ENCODE measurements at places on chromosomes 5 and 9. TPM values are rescaled to one million over a fixed set of nuclear protein-coding genes. Genes with fewer than 3 reads are reported as not detected.

Gene ANKRD34B
- polyA plus RNA-seq, result 0.30 TPM

Gene GABBR2
- 5.0 TPM for polyA plus RNA-seq

GRCh38 chr5:167964529-167964928, 326.9 kb upstream of the WWC1 start:
- no peak for DNase-seq

Gene ADAMTS16
- 88.1 TPM for polyA plus RNA-seq

DNA sequence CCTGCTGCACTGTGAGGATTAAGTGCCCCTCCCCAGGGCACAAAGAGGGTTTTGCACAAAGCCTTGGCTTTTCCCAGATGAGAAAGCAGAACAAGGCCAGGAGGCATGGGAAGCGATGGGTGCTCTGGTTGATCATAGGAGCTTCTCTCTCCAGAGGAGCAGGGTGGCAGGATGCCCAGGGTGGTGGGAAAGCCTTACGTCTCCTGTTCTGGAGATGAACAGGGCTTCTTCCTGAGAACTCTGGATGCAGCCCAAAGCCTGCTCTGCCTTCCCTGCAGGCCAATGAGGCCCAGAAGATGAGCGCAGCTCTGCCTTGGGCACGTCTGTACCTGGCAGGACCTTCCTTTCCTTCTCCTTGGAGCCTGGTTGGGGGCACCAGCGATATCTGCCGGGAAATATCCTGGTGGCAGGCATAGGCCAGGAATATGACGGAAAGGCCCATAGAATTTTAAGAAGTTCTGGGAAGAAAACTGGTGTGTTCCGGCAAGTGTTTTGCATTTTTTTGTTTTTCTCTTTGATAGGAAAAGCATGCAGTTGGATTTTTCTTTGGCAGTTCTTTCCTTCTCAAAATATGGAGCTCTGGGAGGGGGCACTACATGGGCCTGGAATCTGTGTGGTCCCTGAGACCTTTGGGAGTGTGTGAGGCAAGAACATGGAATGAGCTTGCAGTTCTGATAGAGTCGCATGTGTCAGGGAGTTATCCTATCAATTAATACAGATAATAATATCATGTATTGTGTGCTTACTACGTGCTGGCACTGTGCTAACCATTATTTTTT, 253.2 kb upstream of the KLF4 start:
- no peak for DNase-seq

DNA sequence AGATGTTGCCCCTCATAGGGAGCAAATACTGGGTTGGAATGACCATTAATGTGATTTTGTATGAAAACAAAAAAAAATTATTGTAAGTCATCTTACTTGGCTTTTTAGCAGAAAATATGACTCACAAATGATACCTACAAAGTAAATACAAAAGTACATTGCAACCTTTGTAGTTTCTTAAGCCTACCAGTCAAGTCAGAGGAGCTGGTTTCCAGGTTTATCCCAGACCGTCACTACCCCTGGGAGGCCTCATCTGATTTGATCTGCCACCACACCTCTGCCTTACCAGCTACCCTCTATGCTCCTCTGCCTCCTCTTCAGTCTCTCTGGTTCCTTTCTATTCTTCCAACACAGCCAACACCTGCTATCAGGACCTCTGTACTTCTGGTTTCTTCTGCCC, 349.9 kb upstream of the CCNH start:
- no peak for DNase-seq

Gene CLIC3
- 0.69 TPM for polyA plus RNA-seq

All from right renal pelvis (tissue), 4 donors.